ENCODE measurements at places on chromosomes 5 and 9.

DNA sequence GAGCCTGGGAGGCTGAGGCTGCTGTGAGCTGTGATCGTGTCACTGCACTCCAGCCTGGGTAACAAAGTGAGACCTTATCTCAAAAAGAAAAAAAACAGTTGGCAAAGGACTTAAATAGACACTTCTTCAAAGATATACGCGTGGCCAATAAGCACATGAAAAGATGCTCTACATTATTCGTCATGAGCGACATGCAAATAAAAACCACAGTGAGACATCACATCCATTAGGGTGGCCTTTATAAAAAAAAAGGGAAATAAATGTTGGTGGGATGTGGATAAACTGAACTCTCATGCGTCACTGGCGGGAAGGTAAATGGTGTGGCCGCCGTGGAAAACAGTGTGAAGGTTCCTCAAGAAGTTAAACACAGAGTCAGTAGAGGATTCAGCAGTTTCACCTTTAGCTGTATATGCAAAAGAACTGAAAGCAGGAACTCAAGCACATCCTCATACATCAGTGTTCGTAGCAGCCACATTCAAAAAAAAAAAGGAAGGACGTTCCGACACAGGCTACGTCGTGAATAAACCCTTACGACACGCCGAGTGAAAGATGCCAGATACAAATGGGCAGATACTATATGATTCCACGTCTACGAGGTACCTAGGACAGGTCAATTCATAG lies 24.5 kb upstream of the NRARP start:
- no peak for DNase-seq

- DNase-seq: no peak
These were observed 44.5 kb upstream of the NR5A1 start for GRCh38 chr9:124551472-124552272.

DNA sequence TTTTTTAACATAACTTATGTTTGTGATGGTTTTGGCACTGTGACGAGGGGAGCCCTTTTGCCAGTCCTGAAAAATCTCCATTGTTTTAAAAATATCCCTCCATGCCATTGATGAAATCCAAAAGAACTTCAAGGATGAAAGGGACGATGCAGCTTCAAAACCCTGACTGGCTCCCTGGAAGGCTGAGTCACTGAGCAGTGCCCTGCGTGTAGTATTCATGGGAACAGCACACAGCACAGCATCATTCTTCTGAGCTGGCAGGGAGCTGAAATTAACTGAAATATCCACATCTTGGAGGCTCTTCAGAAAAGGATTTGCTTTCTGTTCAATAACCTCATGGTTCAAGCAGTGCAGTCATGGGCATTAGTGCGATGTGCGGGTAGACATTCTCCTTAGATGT lies 29.7 kb downstream of the PDE4D start:
- no peak for DNase-seq

DNA sequence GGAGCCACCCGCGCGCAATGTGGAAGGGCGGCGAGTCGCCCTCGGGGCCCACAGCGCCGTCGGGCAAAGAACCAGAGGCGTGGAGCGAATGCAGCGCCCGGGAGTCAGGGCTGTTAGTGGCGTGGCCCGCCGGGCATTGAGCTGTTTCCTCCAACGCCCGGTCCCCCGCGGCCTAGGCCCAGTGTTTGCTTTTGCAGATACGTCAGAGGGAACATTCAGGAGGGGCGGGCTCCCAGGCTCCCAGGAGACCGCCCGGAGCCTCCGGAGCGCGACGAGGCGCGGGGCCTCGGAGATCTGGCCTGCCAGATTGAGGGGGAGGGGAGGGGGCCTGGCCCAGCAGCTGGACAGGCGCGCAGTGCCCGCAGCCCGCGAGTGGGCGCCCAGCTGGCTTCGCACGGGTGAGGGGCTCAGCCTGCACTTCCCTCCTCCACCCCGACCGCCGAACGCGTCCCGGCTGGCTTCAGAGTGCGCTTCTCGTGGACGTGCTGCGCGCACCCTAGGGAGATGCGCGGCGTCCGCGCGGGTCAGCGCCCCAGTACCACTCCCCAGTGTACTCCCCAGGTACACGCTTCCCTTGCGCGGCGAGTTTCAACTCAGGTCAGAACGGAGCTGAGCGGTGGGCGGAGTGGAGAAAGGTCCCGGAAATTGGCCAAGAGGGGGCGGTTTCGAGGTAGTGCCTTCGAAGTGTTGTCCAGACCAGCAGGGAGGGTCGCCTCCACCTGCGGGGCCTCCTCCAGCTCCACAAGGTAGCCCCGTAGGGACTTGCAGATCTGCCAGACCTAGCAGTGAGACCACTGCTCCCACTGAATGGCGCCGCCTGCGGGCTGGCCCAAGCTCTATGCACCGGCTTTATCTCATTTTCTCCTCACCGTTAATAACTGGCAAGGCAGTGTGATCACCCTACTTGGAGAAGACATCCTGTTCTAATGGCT lies 130.4 kb downstream of the TMEM174 start:
- no peak for DNase-seq

DNA sequence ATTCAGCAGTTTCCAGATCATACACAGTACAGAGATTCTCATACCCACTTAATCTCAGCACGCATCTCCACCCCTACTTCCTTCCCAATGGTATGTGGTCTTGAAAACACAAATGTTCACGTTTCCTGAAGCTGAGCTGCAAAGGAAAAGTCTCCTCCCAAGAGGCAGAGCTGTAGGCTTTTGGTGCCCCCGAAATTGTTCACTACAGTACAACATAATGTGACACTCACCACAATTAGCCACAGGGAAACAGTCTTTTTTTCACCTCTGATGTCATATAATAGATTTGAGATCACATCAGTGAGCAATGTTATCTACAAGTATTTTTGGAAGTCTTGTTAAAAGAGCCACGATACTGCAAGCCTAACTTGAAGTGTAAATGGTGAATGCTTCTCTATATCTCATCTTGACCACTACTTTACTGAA lies 40.2 kb downstream of the NFIB start:
- DNase-seq: no peak

- no peak for DNase-seq
These were observed 166.3 kb downstream of the C5orf15 start for GRCh38 chr5:133801955-133802751.

DNA sequence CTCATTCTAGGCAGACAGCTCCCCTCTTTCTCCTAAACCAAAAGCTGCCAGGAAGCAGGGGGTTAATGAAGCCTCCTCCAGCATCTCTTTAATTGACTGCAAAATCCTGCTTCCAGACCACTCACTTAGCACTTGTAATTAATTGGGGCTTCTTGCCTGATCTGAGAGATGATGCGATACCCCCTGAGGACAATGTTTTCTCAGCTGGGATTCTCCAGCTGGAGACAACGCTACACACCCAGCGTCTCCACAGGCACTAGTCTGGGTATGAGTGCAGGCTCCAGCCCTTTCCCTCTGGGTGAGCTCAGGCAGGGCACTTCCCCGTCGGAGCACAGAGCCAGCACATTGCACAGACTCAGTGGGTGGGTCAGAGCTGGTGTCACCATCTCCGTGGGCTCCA lies 16.1 kb downstream of the CPLX2 start:
- no peak for DNase-seq

DNA sequence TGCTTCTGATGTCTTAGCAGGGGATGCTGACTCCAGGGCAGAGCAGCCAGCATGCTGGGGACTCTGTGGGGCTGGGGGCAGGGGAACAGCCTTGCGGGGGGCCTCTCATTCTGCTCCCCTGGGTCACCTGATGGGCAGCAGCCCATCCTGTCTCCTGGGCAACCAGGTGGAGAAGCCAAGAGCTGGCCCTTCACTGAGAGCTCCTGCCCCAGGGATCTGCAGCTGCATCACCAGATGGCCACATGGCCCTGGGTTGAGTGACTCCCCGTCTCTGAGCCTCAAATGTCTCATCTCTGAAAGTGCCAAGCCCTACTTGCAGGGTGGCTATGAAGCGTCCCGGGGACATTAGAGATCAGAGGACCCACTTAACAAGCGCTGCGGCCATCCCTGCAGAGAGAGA lies 49.1 kb downstream of the LRSAM1 start:
- DNase-seq: no peak

- DNase-seq: no peak
These were observed 83.7 kb downstream of the TARS1 start for GRCh38 chr5:33524476-33524875.

- no peak for DNase-seq
These were observed 24.1 kb downstream of the TENT4A start for GRCh38 chr5:6737043-6737941.

DNA sequence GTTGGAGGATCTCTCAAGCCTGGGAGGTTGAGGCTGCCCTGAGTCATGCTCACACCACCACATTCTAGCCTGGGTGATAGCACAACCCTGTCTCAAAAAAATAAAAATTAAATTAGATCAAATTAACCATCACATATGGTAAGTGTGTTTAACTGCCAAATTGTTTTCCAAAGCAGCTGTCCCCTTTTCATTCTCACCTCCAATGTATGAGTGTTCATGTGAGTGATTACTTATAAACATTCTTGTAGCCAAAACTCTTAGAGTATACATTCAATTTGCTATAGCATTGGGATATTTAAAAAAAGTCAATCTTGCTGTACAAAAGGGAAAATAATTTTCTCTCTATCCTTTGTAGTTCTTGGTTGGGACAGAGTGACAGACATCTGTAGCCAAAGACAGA lies 53.4 kb upstream of the SNAPC3 start:
- DNase-seq: no peak

GRCh38 chr5:92917044-92917443 lies 664.0 kb downstream of the NR2F1-AS1 start:
- DNase-seq: no peak

All from hypothalamus (tissue), 51 donors.